ENCODE measurements at places on chromosomes 11 and 22.

- DNase-seq, result peak; percentile 91
These were observed 36.3 kb upstream of the CFAP300 start for GRCh38 chr11:102010776-102011494.

GRCh38 chr11:59552844-59553243 is 41.5 kb downstream of the OR4D9 start:
- DNase-seq, result no peak

DNA sequence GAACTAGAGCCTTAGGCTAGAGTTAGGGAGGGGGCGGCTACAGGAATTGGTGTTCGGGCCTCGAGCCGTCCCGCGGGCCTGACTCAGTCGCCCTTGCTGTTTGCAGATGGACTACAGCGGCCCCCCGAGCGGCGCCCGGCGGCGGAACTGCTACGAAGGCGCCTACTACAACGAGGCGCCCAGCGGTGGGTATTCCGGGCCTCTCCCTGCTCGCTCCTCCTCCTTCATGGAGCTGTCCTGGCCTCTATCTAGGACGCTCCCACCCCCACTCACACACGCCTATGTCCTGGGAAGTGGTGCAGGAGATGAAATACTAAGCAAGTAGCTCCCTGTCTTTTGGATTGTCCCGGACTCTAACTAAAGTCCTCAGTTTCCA is 1.4 kb downstream of the MYOD1 start:
- no peak for DNase-seq

DNA sequence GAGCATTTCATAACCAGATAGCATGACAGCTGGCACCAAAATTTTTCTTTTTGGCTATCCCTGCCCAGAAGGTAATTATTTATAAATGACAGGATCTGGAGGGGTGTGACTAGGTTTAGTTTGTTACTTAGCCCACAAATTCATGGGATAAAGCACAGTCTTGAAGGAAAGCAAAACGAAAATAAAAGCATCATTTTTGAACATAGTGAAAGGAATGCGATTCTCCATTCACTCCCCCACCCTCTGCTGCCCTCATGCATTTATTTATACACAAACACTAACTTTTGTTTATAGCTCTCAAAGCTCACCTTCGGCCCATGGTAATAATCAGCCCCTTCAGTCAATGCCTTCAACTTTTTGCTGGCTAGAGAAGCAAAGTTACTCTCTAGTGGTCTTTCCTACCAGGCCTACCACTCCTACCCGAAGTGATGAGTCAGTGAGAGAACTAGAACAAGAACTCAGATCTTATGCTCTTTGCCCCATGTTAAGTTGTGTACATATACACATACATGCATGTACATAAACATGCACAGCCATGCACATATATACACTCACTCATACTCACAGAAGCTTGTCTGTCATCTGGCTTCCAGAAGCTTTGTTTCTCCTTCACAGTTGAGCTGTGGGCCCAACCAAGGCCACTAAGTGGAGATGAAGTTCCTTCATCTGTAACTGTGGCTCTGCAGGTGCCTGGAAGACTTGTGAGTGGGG is 22.6 kb downstream of the CALCA start:
- DNase-seq, result no peak

GRCh38 chr11:2760196-2760871 is 60.5 kb upstream of the KCNQ1OT1 start:
- DNase-seq, result no peak

DNA sequence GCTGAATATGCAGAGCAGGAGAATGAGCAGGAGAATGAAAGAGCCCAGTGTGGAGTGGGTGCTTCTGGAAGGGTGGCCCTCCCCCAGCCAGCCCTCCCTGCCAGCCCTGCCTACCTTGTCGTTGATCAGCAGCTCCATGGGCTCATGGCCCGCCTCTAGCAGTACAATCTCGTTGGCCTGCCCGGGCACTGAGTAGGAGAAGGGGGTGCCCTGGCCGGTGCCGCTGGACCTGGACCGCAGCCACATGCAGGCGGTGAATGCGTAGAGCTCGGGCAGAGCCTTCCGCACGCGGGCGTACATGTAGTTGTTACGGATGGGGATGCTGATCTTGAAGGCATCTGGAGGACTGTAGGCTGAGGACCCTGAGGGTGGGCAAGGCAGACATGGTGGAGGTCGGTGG is 17.4 kb downstream of the NPTXR start:
- DNase-seq, result no peak

- peak; percentile 60 for DNase-seq
These were observed 32.2 kb downstream of the LIMK2 start for GRCh38 chr22:31244046-31244942.

GRCh38 chr11:80694385-80694784 is 1253.6 kb upstream of the TENM4 start:
- no peak for DNase-seq

GRCh38 chr22:22666307-22667091 is 22.1 kb downstream of the GGTLC2 start:
- DNase-seq, result peak; percentile 52

GRCh38 chr11:70930215-70930614 is 322.2 kb downstream of the SHANK2 start:
- DNase-seq, result no peak

- DNase-seq, result no peak
These were observed 248.5 kb upstream of the C11orf87 start for GRCh38 chr11:109173504-109173903.

- DNase-seq, result no peak
These were observed 59.6 kb upstream of the EMID1 start for GRCh38 chr22:29146091-29146560.

GRCh38 chr22:37807410-37808293 is at the start of gene GCAT:
TSS of gene GCAT (plus strand) at chr22:37807934. CDS start at chr22:37807968, 34 bp downstream.
- DNase-seq, result peak; percentile 96

DNA sequence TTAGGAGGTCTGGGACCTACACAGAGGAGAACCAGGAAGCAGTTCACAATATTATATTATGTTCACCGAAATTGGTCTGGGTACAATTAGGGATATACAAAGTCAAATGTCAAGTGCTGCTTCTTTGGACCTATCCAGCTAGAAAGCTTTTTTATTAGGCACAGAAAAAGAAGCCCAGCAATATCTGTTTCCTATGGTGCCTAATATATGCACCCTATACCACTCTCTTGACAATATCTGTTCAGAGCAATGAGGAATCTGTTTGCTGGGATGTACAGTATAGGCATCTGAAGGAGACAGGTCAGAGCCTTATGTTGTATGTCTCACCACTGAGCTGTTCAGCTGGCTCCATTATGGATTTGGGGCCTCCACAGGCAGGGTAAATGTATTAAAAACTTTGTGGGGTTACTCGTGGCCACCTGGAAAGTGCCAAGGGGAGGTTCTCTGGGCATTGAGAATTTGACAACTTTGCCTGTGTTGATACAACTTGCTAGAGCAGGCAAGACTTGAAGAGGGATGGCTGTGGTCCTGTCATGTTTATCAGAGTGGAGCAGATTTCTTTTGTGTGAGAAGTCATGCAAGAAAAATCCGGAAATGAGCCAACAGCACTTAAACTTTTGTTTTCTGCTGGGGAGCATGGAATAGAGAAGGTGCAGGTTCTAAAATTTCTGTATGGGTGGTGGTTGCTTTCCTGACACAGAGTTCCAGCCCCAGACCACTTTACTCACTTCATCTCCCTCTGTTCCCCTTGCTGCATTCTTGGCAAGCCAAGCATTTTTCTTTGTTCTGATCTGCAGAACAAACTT is 10.1 kb downstream of the STIM1 start:
- DNase-seq, result peak; percentile 36

GRCh38 chr22:20101638-20102037 is 14.3 kb upstream of the RANBP1 start:
- DNase-seq, result no peak

- DNase-seq, result no peak
These were observed 31.2 kb downstream of the GAL start for GRCh38 chr11:68715456-68716122.

- no peak for DNase-seq
These were observed 32.0 kb downstream of the THOC5 start for GRCh38 chr22:29521526-29521925.

GRCh38 chr11:30635401-30635989 is 49.3 kb upstream of the MPPED2 start:
- DNase-seq, result no peak

DNA sequence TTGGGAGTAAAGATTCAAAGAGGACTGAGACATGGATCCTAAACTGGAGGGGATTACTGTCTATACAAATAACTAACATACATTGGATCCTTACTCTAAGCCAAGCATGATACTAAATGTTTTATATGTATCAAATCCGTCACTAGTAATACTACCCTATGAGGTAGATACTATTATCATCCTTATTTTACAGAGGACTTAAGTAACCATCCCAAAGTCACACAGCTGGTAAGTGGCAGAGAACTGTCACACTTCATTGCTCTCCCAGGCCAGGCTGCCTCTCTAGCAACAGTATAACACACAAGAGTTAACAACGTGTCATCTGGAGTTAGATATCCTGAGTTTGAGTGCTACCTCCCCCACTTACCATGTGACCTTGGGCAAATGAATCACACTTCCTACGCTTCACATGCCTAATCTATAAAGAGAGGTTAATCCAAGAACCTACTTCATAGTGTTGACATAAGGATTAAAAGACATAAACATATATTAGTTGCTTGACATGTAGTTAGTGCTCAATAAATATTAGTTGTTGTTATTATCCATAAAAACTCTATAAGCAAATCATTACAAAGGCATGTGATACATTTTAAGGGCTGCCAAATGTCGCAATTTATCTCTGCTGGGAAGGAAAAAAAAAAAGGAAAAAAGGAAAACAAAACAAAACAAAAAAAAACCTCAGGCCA is 33.8 kb upstream of the SPON1 start:
- DNase-seq, result peak; percentile 69

- no peak for DNase-seq
These were observed 5.6 kb downstream of the JAML start for GRCh38 chr11:118219244-118219643.

DNA sequence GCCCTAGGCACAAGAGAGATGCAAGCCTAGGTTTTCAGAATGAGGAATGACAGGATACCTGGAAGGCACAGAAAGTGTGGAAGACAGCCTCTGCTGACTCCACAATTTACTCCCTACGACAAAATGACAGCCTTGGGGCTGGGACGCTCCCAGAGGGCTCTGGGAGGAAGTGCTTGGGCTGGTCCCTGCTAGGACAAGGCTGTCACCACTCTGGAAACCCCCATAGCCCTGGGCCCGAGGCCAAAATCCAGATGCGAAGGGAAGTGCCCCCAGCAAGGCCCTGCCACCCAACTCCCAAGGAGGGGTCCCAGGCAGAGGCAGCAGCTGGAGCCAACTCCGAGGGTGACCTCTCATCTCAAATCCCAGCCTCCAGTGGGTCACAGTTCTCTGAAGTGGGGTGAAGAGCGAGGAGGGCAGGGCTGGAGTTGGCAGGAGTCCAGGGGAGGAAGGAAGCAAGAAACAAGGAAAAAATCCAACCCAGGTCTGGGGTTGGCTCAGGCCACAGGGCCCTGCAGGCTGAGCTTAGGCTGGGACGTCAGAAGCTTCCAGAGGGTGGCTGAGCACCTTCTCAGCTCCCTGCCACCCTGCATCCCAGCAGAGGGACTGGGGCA is 6.3 kb upstream of the CDC42EP2 start:
- peak; percentile 57 for DNase-seq

GRCh38 chr11:106152824-106153223 is 75.4 kb downstream of the AASDHPPT start:
- DNase-seq, result no peak

DNA sequence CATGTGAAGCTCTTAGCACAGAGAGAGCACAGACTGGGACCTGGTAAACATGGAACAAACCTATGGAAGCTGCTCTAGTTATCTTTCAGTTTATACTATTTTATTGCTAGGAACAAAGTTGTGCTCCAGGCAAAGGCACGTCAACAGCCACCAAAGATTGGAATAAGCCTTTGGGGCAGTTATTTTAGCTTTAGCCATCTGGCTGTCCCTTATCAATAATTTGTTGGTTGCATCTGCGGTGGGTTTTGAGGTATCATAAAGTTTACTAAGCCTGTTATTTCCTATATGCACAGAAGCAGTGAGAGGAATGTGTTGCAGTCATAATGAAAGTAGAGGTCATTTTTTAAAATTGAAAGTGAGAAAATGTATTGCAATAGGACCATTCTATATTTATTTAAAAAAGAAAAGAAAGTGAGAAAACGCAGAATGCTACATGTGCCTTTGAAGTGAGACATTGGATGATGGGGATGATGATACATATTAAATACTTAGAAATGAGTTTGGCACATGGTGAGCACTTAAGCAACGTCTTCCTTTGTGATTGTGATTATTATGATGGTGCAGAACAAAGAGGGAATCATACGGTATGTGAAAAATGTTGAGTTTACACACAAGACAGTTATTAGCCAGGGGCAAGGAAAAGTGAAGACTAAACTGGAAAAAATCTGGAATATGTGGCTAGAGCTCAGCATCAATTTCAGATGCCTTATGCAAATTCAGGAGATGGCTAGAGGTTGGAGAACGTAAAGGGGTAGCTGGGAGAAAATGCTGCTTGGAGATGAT is 58.3 kb downstream of the PRR5L start:
- DNase-seq, result peak; percentile 47

- peak; percentile 55 for DNase-seq
These were observed 44.6 kb upstream of the ELF5 start for GRCh38 chr11:34558211-34558610.

DNA sequence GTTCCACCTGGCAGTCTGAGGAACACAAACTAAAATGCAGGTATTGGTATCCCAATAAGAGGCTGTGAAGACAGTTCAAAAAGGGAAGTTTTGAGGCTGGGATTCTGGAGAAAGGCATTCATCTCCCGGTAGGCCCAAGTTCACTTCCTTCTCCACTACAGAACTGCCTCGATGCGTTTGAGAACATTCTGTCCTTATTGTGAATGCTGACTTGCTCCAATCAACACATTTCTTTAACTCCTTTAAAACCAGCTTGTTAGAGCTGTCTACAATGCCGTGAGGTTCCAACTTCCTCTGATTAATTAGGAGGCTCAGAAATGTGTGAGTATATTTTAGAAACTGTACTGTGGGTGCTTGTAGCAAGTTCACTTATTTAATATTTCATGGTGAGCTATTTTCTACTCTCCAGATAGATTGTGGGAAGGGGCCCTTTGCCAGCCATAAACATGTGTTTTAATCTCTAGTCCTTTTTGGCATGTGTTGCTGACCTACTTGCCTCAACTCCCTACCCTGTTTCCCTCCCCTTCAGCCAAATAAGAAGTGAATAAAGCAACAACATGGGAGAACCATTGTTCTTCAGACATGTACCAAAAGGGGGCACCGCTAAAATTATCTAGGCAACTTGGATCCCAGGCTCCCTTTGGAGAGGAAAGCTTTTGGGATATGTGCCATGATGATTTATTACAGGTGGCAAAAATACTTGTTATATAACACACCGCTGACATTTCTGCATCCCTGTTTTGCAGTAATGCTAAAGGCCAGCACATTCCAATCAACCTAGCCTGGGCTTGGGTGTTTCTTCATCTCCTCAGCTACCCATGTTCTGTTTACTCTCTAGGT is 245.6 kb downstream of the BLID start:
- DNase-seq, result peak; percentile 38

DNA sequence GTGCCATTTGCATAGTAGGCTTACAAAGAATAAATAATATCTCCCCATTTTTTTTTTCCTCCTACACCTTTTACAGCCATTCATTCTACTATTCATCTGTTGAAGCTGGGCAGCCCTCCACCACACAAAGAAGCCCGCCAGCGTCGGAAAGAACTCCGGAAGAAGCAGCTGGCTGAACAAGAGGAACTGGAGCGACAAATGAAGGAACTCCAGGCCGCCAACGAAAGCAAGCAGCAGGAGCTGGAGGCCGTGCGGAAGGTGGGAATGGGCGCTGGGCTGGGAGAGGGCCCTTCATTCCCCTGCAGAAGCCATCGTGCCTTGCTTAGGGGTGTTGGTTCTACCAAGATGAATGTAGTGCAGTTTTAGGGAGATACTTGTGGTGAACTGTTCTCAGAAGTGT is 68.6 kb downstream of the SWAP70 start:
- no peak for DNase-seq

- DNase-seq, result no peak
These were observed 8.0 kb upstream of the FIBIN start for GRCh38 chr11:26985943-26986342.

GRCh38 chr11:9662273-9662672 is 1.6 kb upstream of the SWAP70 start:
- no peak for DNase-seq

All from MCF 10A (cell line).